Stimulated activated CD4-positive, alpha-beta T cell treated with anti-CD3 and anti-CD28 coated beads, Interleukin-15, amount 100 ng/mL, for 1 hour (primary cell): ENCODE measurements at places on chromosomes 11 and 22.

GRCh38 chr11:74011360-74012073 is 2.6 kb upstream of the UCP3 start:
- no peak for DNase-seq

DNA sequence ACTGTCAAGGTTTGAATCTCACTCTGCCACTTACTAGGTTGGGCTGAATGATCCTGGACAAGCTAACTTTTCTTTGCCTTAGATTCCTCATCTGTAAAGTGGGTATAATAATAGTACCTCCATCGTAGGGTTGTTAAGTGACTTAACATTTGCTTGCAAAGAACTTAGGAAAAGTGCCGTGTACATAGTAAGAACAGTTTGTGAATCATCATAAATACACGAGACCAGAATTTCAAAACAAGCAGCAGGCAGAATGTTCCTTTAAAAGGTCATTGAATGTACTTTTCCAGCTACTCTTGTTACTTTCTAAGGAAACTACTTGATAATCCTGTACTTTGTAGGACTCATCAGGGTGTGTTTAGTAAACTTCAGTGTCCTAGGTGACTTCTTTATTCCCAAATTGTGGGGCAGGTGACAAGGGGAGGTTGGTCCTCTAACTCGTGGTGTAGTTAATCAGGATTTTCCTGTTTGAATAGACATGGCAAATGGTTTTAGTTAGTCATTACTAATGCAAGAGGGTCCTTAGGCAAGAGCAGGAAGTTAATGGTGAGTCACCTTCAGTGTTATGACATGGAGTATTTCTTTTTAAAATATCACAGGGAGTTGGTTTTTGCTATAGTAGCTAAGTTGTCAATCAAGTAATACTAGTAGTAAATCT is 67.9 kb downstream of the YAP1 start:
- no peak for DNase-seq

- no peak for DNase-seq
Measured at GRCh38 chr11:16114978-16115871, 241.1 kb downstream of the SOX6 start.

DNA sequence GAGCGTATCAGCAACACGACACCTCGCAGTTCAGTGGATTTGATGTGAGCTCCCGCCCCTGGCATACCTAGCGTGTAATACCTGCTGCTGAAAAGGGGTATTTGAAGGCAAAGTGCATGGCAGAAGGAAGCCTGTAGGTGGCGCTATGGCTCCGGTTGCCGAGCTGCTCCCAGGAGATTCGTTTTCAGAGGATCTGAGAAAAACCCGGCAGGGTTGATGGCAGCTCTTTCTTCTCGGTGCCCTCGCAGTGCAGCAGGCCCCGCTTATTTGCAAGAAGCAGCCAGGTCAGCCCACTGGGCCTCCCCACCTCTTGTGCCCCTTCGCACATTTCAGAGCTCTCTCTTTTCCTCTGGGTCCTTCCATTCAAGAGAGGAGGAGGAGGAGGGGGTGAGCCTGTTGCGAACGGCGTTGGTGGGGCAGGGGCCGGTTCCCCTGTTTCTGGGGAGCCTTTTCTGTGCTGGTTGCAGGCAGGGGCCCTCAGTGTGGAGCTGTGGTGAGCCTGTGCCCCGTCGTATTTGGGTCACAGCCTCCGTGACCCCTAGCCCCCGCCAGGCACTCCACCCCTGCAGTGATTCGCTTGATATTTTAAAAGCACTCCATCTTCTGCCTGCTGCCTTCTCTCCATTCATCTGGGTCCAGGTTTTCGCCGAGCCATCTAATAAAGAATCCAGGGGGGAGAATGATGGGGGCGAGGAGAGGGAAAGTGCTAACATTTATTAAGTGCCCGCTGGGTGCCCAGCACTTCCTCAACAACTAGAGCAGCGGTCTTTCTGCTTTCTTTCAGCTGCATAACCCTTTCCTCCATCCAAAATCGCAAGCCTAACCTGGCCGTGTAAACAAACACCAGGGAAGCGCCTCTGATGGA is 85.3 kb upstream of the SYT13 start:
- peak; percentile 21 for DNase-seq

DNA sequence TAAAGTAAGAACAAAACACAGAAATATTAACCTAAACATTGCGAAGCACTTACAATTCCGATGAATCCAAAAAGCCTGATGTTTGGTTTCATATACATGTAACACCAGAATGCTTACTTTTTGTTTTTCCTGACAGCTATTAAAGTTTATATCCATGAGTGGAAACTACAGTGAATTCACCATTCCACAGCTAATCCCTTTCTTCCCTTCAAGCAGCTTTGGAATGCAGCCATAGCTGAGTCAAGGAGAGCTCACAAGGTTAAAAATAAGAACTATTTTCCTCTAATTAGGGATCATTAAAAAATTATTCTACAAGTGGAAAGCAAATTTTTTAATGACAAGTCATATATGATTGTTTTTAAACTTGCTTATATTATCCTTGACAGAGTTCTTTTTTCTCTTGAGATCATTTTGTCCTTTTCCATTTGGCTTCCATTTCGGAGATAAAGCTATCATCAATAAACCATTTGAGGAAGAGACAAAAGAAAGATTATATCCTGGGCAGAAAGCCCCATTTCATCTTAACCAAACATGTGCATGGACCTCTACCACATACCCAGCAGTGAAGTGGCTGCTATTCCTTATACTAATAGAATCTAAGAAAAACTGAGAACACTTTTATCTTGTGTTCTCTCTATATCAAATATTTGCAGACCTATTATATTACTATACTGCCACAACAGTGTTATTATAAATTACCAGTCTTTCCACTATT is 19.7 kb upstream of the FIBIN start:
- no peak for DNase-seq

DNA sequence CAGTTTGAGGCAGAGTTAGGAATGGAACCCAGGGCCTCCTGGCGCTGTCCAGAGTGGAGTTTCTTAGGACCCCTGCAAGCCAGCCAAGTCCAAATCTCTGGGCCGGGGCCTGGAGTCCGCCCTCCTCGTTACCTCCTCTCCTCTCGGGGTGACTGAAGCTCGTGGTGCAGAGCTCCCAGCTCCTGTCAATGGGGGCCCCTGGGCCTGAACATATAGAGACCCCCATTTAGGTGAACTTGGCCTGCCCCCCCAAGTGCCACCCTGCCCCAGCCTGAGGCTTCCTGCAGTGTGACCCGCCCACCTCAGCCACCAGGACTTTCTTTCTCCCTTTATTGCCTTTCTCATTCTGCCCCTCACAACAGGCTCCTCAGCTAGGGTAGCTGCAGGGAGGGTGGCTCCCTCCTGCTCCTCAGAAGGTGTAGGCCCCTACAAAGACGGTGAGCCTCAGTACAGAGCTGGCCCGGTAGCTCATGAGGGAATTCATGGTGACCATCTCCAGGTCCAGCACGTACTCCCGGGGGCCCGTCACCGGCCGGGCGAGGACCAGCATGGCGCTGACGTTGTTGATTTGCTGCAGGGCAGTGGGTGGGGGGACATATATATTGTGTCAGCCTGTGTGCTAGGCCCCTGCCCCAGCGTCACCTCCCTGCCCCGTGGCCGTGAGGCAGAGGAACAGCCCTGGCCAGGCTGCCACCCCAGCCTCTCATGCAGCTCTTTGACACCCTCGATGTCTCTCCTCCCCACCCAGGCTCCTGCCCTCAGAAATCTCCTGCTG is 5.9 kb downstream of the EFEMP2 start:
- DNase-seq: no peak

DNA sequence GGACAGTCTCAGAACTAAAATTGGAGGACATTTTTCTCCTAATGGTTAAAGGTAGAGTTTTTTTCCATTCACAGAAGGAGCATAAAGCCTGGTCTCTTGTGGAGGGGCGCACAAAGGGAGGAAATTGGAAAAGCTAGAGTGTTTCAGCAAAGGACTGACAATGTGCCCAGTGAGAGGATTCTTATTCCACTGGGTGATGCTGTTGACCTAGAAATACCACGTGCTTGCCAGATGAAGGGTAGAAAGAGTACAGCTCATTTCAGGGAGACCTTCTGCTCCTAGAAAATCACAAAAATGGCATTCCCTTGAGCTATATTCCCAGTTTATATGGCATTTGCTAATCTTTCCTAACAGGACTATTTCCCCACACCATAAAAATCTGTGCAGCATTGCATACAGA is 21.1 kb downstream of the MS4A6E start:
- no peak for DNase-seq

- DNase-seq: no peak
Measured at GRCh38 chr22:37384691-37385090, 42.6 kb downstream of the ELFN2 start.

- DNase-seq: no peak
Measured at GRCh38 chr11:84905411-84905810, 721.7 kb downstream of the DLG2 start.

DNA sequence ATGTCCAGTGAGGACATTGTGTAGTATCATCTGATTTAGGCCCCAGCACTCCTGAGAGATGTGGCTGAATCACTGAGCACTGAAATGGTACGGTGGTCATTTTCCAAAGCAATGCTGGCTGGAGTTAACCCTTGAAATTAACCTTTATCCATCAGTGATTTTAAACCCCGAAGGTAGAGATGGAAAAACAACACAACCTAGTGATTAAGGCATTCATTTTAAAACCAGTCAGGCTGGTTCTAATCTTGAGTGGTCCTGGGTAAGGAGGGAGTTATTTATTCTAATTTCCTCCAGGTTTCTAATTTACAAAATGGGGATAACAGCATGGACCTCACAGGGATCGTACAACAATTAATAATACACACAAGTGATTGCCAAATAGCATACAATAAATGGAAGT is 6.6 kb upstream of the CSNK2A3 start:
- no peak for DNase-seq

- DNase-seq: no peak
Measured at GRCh38 chr11:56486801-56487200, 4.4 kb downstream of the OR5M8 start.

GRCh38 chr11:111598559-111598958 is 3.7 kb upstream of the SIK2 start:
- DNase-seq: no peak

- no peak for DNase-seq
Measured at GRCh38 chr22:48532986-48533385, 1294.7 kb downstream of the BRD1 start.

- DNase-seq: no peak
Measured at GRCh38 chr11:119181677-119182412, 3.4 kb upstream of the NHERF4 start.

DNA sequence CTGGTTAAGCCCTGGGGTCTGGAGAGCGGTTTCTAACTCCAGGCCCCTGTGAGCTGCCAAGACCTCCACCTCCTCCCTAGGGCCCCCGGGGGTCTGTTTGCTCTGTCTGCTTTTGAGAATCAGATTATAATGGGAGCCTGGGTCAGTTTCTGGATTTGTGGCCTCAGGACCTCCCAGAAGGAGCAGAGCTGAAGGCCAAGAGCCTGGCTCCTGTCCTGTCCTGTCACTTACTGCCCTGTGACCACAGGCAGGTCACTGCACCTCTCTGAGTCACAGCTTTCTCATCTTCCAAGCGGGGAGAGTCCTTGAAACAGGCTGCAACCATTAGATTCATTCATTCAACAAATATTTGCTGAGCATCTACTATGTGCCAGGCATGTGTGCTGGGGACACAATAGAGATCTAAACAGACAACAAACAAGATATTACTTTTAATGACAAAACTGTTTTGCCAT is 87.3 kb upstream of the FGF3 start:
- no peak for DNase-seq

- no peak for DNase-seq
Measured at GRCh38 chr11:8288824-8289491, 25.3 kb upstream of the LMO1 start.

- no peak for DNase-seq
Measured at GRCh38 chr11:126109941-126110731, 47.5 kb upstream of the CDON start.

GRCh38 chr11:82837650-82838049 is 62.6 kb downstream of the PRCP start:
- DNase-seq: no peak

DNA sequence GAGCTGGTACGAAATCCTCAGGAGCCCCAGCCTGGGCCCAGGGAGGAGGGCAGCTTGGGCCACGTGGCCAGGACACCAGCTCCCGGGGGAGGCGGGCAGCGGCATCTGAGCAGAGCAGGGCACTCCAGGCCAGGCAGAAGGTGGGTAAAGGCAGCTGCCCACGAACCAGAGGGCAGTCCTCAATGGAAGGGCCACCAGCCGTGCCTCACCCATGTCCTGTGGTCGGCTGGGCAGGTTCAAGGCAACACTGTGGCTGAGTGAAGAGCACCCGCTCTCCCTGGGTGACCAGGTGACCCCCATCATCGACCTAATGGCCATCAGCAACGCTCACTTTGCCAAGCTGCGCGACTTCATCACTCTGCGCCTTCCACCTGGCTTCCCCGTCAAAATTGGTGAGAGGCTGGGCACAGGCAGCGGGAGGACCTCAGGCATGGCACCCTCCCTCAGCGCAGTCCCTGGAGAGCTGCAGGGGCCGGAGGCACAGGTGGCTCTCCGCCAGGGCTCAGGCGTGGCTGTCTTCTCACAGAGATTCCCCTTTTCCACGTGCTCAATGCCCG is 2.5 kb upstream of the SSH3 start:
- no peak for DNase-seq

GRCh38 chr11:18191376-18191775 is 18.7 kb downstream of the MRGPRX4 start:
- no peak for DNase-seq

DNA sequence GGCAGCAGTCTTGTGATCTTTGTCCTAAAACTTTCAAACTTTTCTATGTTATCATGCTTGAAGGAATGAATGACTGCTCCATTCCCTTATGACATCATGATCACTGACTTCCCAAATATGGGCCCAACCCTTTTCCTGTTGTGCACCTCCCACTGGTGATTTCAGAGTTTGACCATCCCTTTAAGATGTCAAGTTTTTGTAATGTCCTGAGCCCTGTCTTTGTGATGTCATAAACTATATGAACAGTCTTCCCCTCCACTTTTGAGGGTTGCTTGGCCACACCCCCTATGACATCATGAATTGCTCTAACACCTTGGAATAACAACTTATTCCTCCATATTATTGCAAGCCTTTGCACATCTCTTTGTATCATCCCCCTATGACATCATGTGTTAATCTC is 16.5 kb upstream of the NUCB2 start:
- no peak for DNase-seq

DNA sequence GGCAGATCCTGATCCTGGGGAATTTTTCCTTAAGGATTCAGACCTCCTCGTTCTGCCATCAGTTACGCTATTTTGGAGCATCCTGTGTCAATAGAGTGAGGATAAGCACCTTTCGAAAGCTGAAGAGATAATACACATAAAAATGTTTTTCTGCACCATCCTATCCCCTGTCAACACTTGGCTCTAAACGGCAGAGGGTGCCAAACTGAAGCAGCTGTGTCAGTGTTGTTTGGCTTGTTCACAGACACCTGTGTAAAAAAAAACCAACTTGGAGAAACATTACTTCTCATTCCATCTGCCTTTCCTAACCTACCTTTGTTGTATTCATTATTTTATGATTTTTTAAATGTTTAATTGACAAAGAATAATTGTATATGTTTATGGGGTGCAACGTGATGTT is 417.0 kb upstream of the DDI1 start:
- no peak for DNase-seq

DNA sequence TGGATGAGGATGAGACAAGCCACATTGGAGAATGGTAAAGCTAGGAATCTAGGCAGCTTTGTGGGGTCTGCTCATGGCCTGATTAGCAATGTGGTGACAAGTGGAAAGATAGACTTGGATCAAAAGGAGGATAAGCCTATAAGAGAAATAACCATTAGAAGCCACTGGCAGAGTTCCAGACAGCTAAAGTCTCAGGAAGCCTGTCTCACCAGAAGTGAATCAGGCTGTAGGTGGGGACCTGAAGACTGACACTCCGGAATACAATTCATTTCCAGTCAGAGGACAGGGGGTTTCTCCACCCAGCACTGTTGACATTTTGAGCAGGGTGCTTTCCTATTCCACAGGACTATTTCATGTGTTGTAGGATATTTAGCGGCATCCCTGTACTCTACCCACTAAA is 129.7 kb downstream of the ARHGAP42 start:
- DNase-seq: no peak
